Activated CD8-positive, alpha-beta memory T cell treated with anti-CD3 and anti-CD28 coated beads, Interleukin-2, amount 10 ng/mL, durations not matched to agents 7 days and 5 days (primary cell): ENCODE measurements at places on chromosomes 11 and 22. TPM values are rescaled to one million over a fixed set of nuclear protein-coding genes. Genes with fewer than 3 reads are reported as not detected.

Gene SULT4A1
- total RNA-seq = not detected

Gene MYEOV
- total RNA-seq = not detected

Gene LGR4
- total RNA-seq = 0.29 TPM

Gene SYCE3
- total RNA-seq = 0.76 TPM

Gene OR5P2
- total RNA-seq = not detected

Gene TRIOBP
- total RNA-seq = 42.0 TPM

Gene GDPD5
- total RNA-seq = 33.9 TPM

Gene OR10A5
- not detected for total RNA-seq

Gene FOLH1
- total RNA-seq = not detected

Gene P2RY2
- not detected for total RNA-seq

Gene DENND5A
- total RNA-seq = 15.9 TPM

Gene INS
- not detected for total RNA-seq

Gene SCN3B
- not detected for total RNA-seq

Gene TMEM121B
- total RNA-seq = not detected

Gene PRODH
- total RNA-seq = 1.0 TPM

Gene RPL27A
- 800 TPM for total RNA-seq

Gene OR52A1
- not detected for total RNA-seq

Gene OR10A2
- total RNA-seq = not detected

Gene SLC1A2
- total RNA-seq = not detected

Gene SEC14L6
- total RNA-seq = not detected

Gene MAP4K2
- 61.1 TPM for total RNA-seq

Gene CASP5
- total RNA-seq = not detected

Gene BACE1-AS
- total RNA-seq = 5.1 TPM

Gene FAM180B
- 0.21 TPM for total RNA-seq

Gene ABTB2
- total RNA-seq = 16.8 TPM

Gene RCOR2
- total RNA-seq = 0.16 TPM

Gene SLC15A3
- total RNA-seq = 0.96 TPM

Gene FOLR1
- total RNA-seq = not detected

Gene FGF3
- total RNA-seq = not detected

Gene ALG12
- 16.8 TPM for total RNA-seq

Gene C22orf31
- total RNA-seq = not detected

Gene SCGB1D1
- total RNA-seq = not detected

Gene GNAZ
- total RNA-seq = 0.12 TPM

Gene PDGFB
- 0.35 TPM for total RNA-seq

Gene FLRT1
- not detected for total RNA-seq

Gene FAM83F
- total RNA-seq = not detected

Gene TMEM132A
- total RNA-seq = 0.52 TPM

Gene ESAM
- 0.76 TPM for total RNA-seq

Gene SLC22A9
- not detected for total RNA-seq

Gene SNX32
- total RNA-seq = 2.4 TPM

Gene OR10D3
- total RNA-seq = not detected

Gene C11orf86
- total RNA-seq = not detected

Gene USP2
- total RNA-seq = 0.76 TPM

Gene KRTAP5-7
- not detected for total RNA-seq

Gene PANX2
- total RNA-seq = 1.8 TPM

Gene APOBEC3H
- 67.0 TPM for total RNA-seq

Gene BRSK2
- total RNA-seq = not detected
